ENCODE measurements at places on chromosomes 6 and 20.

DNA sequence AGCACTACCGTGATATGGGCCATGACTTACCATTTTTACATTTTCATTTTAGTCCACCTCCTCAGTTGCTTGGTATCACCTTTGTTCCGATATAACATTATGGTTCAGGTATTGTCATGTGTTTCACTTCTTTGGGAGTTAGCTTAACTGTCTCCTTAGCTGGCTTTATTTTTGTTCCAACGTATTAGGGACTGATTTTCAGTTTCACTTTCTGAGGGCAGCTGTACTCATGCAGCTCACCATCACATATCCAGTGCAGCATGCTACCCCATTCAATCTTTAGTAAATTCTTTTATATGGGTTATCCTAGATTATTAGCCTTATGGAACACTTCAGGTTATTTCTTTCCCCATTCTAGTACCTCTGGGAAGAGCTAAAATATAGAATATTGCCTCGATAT lies 362.2 kb upstream of the IRAK1BP1 start:
- no peak for DNase-seq

DNA sequence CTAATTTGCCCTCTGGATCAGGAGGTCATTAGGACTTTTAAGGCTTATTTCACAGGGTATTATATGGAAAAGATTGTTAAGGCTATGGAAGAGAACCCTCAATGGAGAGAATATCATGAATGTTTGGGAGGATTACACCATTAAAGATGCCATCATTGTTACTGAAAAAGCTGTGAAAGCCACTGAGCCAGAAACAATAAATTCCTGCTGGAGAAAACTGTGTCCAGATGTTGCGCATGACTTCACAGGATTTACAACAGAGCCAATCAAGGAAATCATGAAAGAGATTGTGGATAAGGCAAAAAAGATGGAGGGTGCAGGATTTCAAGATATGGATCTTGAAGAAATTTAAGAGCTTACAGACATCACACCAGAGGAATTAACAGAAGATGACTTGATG lies 798.3 kb upstream of the SLC35B3 start:
- DNase-seq: no peak

- no peak for DNase-seq
Measured at GRCh38 chr6:2396846-2397630, 151.6 kb upstream of the GMDS start.

GRCh38 chr6:45959534-45960145 lies 56.0 kb downstream of the CLIC5 start:
- no peak for DNase-seq

DNA sequence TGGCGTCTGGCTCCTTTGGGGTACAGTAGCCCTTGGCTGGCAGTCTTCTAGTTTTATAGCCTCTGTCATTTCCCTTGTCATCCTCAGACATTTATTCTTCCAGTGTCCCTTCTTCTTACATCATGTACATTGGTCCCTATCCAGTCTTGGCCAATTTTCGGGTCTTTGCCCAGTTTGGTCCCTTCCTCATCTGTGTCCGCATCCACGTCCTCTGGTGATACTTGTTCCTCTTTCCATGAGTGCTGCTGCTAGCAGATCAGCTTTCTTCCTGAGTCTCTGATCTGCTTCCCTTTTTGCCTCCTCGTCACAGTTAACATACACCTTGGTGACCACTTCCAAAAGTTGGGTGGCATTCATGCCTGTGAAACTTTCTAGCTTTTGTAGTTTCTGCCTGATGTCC lies 86.2 kb upstream of the GPR6 start:
- DNase-seq: no peak

DNA sequence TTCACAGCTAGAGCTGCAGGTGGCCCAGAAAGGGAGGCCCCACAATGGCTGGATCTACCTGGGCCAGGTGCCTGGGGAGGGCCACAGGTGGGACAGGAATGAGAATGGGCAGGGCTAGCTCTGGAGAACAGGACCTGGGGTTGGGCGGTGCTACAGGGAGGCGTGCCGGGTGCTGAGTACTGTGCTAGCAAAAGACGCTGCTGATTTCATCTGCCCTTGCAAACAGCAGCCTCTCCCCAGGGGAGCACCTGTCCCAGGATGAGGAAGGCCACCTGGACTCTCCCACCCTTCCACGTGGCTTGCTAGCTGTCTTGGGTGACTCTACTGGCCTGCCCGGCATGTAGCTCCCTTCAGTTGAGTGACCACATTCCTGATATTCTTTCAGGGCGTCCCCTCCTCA lies 6.6 kb upstream of the YTHDF1 start:
- DNase-seq: no peak

GRCh38 chr6:148507774-148508173 lies 165.1 kb downstream of the SASH1 start:
- no peak for DNase-seq

DNA sequence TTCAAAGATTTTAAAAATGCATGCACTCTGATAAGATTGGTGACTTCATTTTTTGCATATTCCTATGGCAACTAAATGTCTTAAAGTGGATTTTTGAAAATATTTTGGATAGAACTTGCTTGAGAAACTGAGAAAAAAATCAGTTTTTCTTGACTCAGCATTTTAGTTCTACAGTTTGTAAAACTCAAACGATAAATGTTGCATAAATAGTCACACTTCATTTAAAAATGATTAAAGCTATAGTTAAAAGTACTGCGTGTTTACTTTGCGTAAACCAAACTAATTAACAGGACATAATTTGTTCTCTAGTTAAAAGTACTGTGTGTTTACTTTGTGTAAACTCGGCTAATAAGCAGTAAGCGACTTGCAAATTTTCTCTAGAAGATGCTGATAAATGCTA lies 28.3 kb upstream of the MEI4 start:
- DNase-seq: no peak

- no peak for DNase-seq
Measured at GRCh38 chr6:128806261-128806660, 76.7 kb upstream of the LAMA2 start.

DNA sequence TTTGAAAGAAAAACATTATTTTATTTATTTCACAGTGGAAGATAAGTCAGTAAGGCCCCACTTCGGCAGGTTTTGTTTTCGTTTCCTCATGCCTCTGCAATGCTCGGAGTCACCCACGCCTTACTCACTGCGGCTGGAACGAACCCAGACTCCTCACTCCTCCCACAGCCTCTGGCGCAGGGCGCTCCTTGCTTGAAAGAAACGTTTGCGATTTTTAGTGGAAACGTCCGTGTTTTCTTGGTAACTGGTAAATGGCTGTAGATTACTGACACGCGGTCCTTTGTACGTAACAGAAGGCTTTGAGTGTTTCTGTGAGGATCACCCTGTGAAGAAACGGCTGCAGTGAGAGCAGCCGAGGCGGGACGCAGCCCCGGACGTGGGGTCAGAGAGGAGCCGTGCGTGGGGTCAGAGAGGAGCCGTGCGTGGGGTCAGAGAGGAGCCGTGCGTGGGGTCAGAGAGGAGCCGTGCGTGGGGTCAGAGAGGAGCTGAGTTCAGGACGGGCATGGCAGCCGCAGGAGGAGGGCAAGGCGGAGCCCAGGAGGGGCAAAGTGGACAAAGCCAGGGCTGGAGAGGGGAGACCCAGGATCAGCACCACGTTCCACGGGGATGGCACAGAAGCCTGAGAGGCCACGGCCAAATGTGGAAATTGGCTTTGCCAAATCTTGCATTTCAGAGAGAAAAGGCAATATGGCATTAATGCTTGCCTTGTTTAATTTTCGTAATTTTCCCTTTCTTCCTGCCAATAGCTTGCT lies 198.6 kb upstream of the THBS2 start:
- DNase-seq: no peak

DNA sequence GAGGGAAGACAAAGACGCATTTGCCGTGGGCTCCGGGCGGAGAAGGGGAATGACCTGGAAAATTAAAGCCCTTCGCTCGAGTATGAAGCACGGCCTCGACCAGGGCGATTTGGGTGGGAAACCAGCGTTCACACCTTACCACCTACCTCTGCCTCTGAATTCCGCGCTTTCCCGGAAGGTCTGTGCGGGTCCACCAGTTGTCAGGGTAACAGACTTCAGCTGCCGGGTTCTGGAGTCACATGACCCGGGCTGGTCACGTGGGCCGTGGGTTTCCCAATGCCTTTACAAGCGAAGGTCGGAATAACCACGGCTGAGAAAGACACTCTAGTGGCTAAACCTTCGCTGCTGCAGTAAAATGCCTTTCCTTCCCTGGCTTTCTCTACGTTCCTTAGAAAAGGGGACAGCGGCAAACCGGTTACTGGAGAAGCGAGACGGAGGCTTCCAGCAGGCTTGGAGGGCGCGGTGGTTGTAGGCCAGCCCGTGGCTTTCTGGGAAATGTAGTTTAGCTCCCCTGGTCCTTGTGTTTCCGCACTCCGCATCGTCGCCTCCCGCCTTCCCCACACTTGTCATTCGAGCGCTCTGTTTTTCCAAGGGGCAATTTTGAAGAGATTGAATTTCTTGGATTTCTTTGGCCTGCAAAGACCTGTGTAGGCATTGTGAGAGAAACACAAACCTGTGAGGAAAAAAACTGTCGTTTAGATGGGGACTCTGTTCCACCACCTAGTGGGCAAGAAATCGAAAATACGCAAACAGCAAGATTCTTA lies at the start of gene CEP162:
CEP162 (minus strand) TSS at position 210 of the 764 bp plus-strand sequence. CDS start 1,250 bp downstream, outside the sequence.
- DNase-seq: peak; percentile 82

- DNase-seq: no peak
Measured at GRCh38 chr20:46709459-46710152, at the start of gene SLC2A10. Gene SLC2A10, plus strand, starts transcription at chr20:46709649. Its CDS starts 88 bp downstream, at chr20:46709737.

DNA sequence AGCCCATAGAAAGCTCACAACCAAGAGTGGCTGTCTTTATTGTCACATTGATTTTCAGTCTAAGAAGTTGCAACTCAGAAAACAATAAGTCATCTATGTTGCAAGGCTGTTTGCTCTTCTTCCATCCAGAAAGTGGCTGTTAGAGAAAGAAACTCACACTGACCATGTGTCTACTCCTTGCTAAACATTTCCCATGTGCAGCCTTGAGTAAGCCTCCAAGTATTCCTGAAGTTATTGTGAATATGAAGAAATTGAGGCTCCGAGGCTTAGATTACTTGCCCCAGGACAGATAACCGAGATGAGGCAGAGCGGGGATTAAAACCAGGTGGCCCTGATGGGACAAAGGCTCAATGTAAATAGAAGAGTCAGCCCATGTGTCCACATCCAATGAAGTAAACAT lies 105.0 kb downstream of the SPTLC3 start:
- no peak for DNase-seq

DNA sequence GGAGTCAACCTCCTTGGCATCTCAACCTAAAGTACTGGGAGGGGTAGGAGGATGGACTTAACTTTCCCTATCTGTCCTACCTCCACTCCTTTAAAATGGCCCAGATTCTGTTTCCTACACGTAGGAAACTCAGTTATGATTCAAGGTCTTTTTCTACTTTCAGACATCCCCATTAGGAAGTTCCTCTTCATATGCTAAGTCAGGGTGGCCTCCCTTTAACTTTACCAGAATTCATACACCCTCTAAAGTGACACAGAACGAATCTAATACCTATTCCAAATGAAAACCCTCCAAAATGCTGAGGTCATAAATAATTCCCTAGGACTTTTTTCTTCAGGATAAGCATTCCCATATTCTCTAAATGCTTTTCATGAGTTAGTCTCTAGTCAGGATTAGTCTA lies 15.6 kb downstream of the ARG1 start:
- no peak for DNase-seq

GRCh38 chr6:151478670-151479069 lies 15.1 kb upstream of the CCDC170 start:
- no peak for DNase-seq

DNA sequence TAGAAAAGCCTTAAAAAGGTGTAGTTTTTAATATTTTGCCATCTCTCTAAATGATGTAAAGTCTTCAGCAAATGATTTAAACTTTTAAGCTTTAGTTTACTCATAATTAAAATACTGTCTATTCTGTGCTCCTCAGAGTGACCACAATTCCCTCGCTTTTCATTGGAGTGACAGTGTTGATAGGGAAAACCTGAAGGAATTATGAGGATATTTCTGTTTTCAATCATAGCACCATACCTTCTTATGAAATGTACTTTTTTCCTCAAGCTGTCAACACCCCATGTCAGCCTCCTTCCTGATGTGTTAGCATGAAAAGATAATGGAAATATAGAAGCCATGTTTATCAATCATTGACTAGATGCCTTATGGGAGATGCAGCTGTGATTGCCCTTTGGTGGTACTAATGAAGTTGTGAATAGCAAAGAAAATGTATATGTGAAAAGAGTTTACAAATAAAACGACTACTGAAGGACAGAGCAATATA lies 145.4 kb upstream of the EYS start:
- no peak for DNase-seq

DNA sequence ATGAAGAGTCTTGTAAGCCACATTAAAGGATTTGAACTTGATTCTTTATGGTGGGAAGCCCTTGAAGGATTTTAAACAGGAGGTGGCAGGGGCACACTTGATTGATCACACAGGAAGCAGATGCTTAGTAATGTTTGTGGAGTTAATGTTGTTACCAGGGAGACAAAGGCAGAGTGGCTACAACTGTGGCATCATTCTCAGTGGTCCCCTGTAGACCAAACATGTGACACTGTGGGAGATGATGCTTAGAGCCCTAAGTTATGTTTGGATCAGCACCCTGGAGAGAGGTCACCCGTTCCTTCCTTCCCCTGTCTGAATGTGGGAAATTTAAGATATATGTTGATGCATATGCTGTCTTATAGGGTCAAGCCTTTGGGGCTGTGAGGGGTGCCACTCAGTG lies 53.2 kb downstream of the EIF2S2 start:
- no peak for DNase-seq

DNA sequence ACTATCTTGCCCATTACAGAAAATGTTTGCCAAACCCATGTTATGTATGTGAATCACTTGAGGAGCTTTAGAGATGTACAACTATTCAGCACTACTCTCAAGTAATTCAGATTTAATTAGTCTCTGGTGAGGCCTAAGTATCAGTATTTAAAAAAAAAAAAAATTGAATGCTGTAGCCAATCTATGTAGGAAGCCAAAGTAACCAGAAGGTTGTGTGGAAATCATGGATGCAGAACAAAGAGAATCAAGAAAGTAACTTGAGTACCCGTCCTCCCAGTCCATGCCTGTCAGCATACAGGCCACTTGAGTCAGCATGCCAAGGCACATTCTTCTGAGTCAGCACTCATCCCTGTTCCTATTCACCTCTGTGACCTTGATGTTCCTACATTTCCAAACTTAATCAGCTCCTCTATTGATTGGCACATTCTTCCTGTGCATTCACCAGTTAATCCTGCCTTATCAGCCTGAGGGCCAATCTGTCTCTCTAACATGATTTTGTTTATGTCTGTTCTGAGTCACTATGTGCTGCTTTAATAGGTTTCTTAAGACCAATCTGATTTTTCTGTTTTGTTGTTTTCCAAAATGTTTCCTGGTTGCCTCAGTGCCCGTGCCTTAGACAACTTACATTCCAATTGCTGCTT lies 165.6 kb downstream of the KCNQ5 start:
- DNase-seq: no peak

Data from stimulated activated CD4-positive, alpha-beta T cell treated with anti-CD3 and anti-CD28 coated beads, Interleukin-12 subunit alpha, Interleukin-12 subunit beta, amount 100 ng/mL, for 4 hours (primary cell).